ENCODE measurements at places on chromosomes 7 and 10. TPM values are rescaled to one million over a fixed set of nuclear protein-coding genes. Genes with fewer than 3 reads are reported as not detected.

- no peak for DNase-seq
These were observed 38.7 kb downstream of the A1CF start for GRCh38 chr10:50846753-50847152.

DNA sequence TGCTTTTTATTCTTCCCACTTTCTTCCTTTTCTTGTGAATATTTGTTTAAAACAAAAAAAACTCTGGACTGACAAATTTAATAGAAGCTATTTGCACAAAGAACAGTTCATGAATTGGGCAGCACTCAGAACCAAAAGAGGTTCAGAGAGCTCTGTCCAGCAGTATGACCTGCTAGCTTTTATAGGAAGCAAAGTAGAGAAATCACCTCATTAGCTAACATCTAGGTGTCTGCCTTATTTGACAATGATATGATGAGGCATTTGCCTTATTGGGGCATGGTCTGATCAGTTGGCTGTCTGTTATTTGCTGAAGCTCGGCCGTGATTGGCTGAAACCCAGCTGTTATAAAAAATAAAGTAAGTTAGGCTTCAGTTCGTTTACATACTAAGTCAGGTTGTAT, 819 bp upstream of the TRIM4 start:
- DNase-seq, result no peak

DNA sequence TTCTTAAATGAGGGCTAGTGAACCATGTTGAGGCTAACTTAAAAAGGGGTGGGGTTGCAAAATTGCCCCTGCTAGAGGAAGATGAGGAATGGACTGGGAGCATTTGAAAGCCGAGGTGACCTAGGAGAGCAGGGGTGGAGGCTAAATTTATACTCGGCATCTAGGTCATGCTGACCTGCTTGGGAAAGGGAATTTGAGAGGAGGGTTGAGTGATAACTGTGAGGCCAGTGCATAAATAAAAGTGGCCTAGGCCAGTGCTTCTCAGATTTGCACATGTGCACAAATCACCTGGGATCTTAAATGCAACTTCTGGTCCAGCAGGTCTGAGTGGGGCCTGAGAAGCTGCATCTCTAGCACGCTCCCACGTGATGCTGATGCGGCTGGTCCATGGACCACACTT, 70.4 kb downstream of the CDK1 start:
- DNase-seq, result no peak

- DNase-seq, result no peak
These were observed 1.5 kb upstream of the RGS10 start for GRCh38 chr10:119543814-119544642.

- no peak for DNase-seq
These were observed 19.8 kb downstream of the CNTNAP2 start for GRCh38 chr7:146136357-146136875.

DNA sequence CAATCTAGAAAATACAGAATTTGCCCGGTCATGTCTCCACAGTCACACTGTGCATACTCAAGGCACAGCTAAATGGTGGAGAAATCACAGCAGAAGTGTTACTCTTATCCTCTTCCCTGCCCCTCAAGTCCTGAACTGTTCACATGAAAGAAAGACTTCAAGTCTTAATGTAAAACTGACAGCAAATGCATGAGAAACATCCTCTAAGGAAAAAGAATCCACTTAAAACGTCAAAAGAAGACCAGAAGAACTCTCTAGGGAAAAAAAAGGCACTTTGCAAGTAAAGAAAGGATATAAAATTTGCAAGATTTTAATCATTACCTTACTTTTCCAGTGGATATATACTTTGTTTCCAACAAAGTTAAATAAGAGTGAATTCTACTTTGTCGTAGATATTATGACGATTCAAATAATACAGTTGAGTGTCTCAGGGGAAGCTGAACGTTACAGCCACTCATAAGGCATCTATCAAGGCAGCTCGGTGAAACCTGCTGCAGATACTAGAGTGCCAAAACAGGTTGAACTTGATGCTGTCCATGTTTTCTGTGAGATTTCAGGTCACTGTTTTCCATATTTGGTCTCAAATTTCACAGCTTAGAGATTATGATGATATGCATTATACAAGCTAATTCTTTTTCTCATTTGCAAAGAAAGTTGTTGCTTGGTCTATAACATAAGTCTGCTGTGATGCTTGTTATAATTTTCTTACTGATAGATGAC, 155.0 kb downstream of the CTTNBP2 start:
- DNase-seq, result no peak

- no peak for DNase-seq
These were observed 18.4 kb downstream of the PTTG1IP2 start for GRCh38 chr7:90487808-90488207.

DNA sequence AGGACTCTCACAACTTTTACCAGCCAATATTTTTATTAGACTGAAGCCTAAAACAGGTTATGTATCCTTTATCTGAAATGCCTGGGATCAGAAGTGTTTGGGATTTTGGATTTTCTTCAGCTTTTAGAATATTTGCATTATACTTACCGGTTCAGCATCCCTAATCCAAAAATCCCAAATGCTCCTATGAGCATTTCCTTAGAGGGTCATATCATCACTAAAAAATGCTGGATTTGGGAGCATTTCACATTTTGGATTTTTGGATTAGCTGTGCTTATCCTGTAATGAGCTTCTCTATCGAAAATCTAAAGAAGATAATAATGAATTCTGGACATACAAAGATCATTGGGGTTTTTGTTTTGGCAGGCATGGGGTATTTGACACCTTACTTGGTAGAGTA, 53.0 kb downstream of the RALA start:
- DNase-seq, result no peak

GRCh38 chr7:46854958-46855473, 726.9 kb downstream of the TNS3 start:
- no peak for DNase-seq

GIMAP4 gene
- not detected for polyA plus RNA-seq

ERLIN1 gene
- 40.4 TPM for polyA plus RNA-seq

KIF5B gene
- 61.0 TPM for polyA plus RNA-seq

SPDYE2 gene
- polyA plus RNA-seq, result not detected

PTN gene
- 136 TPM for polyA plus RNA-seq
